ENCODE measurements at places on chromosomes 11 and 22.

DNA sequence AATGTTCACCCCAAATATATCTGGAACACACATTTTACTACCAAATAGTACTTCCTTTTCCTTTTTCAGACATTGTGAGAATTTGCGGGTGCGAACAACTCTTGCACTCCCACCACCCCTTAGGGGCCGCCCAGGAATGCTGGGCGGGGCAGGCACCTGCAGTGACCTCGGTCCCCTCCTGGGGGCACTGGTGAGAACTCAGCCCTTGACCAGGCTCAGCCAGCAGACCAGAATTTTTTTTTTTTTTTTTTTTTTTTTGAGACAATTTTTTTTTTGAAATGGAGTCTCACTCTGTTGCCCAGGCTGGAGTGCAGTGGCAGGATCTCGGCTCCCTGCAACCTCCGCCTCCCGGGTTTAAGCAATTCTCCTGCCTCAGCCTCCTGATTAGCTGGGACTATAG, 75.8 kb downstream of the ARHGAP8 start:
- DNase-seq = no peak

DNA sequence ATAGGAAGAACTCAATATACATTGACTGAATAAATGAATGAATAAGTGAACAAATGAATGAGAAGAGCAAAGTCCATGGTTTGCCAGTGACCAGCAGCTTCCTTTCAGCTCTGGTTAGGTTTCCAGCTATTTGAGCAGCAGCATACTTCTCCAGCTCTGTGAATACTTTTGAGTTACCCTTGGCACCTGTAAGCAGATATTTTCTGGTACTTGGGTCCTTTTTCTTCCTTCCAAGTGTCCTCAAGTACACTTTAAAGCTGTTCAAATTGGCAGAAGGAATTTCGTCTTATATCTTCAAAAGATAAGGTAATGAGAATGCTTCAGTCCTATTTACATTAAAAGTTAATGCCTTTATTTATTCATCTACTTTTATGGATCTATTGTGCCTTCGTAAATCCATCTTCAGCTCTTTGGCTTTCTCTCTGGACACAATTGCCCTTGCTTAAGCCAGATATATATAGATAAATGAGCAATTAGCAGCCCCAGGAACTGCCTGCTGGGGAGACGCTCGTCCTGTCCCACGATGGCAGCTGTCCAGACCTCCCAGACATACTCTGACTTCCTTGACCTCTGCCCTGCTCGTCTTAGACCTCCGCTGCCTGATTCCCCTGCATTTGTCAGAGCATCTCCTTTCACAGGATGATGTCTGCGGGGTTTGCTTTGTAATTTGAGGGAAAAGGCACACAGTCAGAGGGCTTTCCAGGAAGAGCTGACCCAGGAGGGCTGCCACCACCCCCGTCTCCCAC, 926.3 kb downstream of the OPCML start:
- no peak for DNase-seq

GRCh38 chr22:17087498-17088131, 2.8 kb downstream of the IL17RA start:
- no peak for DNase-seq

DNA sequence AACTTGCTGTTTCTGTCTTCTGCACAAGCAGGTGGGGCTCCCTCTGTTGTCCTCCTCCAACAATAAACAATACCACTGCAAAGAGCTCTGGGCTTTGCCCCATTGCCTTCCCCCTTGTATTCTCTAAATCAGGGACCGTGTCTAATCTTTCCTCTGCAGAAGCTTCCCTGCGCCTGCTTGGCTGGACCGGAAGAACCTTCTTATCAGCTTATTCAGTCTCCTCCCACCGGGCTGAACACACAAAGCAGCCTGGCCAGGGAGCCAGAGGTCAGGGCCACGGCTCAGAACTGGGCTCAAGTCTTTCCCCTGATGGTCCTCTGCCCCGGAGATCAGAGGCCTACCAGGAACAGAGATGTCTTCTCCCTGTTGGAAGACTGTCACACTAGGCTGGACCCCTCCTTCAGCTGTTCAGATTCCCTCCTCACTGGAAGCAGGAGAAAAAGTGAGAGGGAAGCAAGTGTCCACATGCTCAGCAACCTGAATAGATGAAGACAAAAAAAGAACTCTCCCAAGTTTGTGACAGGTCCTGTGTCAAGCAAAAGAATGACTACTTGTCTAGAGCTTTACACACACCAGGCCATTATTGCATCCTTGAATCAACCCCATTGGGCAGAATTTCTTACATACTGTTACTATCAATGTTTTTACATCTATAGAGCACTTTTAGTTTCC, 63.7 kb downstream of the RAB30 start:
- DNase-seq = no peak

- no peak for DNase-seq
These were observed 432 bp downstream of the TNKS1BP1 start for GRCh38 chr11:57324154-57324885.

DNA sequence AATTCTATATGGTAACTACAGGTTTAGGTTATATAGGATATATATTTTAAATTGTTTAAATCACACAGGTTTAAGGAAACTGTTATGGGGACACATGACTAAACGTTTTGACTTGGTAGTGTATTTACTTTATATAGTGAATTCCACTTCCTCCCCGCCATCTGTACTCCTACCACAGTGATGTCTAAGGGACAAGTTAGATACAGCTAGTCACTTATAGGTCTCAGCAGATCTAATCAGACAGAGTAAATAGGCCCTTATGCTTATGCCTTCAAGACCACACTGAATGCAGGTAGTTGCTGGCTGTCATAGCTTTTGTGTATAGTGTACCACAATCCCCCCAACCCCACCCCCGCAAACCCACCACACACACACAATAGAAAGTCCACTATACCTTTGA, 8.2 kb downstream of the SESN3 start:
- DNase-seq = no peak

- DNase-seq = no peak
These were observed 51.1 kb upstream of the PARVG start for GRCh38 chr22:44129619-44129976.

DNA sequence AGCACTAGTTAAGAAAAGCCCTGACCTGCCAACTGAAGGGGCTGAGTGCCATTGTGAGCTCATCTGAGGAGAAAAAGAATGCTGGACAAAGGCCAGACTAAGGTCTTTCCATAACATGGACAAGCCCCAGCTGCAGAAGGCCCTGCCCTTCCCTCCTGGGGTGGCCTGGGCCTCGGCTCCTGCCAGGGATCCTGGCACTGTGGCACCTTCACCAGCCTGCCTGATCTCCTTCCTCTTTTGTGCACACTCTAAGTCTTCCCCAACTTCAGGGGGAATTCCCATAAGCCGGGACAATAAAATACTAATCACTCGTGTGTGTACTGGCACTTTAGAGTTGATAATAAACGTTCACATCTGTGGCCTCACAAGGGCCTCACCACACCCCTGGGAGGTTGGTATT, 9.9 kb downstream of the TMPRSS13 start:
- DNase-seq = no peak

GRCh38 chr11:75439026-75439425, 6.0 kb upstream of the KLHL35 start:
- no peak for DNase-seq

DNA sequence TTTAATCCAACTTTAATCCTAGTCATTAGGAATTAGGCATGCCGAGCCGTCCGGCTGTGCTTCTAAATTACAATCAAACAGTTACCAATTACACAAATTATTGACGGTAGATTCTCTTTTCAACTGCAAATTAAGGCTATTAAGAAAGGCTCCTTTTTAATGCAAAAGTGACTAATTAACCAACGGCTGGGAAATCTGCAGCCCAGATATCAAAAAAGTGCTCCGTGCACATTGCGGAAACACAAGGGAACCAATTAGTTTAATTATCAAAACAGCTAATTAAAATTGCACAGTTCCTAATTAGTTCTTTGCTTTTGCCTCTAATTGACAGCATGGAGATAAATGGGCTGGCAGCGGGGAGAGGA, 19.4 kb upstream of the LMO1 start:
- no peak for DNase-seq

Measured in activated CD8-positive, alpha-beta memory T cell treated with anti-CD3 and anti-CD28 coated beads for 4 hours (primary cell).